Chondrocyte (in vitro differentiated cells): ENCODE measurements at places on chromosomes 12 and 14.
A peak's percentile ranks its signal among the peaks of the same experiment; 100 is the strongest.

DNA sequence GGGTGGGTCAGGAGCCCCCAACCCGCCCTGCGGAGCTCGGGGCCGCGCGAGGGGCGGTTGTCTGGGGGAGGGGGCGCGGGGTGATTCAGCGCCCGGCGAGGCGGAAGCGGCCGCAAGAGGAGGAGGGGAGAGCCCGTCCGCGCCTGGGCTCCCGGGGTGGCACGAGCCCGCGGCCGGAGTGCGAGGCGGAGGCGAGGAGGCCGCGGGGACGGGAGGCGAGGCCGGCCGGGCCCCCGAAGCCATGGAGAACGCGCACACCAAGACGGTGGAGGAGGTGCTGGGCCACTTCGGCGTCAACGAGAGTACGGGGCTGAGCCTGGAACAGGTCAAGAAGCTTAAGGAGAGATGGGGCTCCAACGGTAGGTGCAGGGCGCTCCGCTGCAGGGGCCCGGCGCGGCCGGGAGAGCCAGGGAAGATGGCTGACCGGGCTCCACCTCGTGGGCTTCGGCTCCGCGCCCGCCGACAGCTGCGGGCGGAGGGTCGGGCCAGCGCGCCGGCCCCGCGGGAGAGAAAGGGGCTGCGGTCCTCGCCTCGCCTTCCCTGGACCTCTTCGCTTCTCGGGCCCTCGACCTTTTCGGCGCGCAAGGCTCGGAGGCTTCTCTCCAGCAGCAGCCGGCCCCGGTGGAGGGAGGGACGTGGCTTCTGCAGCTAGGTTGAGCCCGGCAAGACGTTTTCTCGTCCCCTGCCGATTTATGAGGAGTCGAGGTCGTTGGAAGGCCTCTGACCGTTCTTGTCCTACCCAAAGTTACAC is 677 bp downstream of the ATP2A2 start:
- no peak for DNase-seq

DNA sequence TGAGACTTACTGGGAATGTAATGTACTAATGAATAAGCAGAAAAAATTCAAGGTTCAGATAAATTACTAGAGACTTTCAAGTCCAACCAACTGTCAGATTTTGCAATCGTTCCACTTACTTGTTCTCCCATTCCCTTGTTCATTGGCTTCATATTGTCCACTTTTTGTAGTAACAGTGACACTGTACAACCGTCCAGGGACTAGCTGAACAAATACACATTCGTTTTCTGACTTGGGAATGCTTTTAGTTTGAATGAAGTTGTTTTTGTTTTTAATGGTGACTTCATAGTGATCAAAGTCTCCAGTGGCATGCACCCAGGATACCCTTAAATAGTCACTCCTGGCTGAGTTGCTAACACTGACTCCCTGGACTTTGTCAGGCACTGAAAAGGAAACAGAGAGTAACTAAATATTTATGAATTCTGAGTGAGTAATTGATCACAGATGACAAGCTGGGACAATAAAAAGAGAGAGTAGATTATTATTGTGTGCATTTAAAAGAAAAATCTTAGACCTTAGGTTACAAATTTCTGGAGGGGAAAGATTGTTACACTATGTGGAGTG is 65.4 kb downstream of the PTPRB start:
- DNase-seq, result no peak

GRCh38 chr12:130465046-130465445 is 127.4 kb downstream of the PIWIL1 start:
- DNase-seq, result peak; percentile 74

- no peak for DNase-seq
These were observed 12.9 kb downstream of the ELK3 start for GRCh38 chr12:96206936-96207662.

DNA sequence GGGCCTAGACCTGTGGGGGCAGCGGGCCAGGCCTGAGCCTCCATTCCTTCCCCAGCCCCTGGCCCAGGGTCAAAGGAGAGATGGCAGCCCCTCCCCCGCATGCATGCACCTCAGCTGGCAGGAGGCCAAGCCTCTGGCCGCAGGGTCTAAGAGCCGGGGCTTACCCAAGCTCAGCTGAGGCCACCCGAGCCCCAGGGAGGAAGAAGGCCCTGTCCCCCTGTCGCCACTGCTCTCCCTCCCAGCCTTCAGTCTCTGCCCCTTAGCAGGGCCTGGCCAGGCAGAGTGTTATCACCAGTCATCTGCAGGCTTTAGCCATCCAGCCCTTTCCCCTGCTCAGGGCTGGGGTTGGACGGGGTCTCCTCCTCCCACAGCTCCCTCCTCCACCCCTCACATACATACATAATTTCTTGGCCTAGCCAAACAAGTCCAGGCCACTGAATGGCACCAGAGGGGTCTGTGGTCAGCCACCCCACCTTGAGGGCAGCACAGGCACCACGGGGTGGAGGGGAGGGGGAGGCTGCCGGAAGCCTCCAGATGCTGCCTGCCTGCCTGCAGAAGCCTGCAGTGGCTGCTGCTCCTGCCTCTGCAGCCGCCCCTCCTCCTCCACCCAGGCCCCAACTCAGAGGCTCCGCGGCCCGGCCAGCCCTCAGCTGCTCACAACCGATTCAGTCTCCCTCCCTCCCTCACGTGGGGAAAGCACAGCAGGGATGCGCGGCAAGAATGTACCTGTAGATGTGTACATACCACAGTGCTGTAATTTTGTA is 22.8 kb downstream of the RAB35 start:
- DNase-seq, result peak; percentile 86

GRCh38 chr12:104454997-104455396 is 1.8 kb upstream of the CHST11 start:
- no peak for DNase-seq

GRCh38 chr14:31090883-31091764 is 64.9 kb upstream of the STRN3 start:
- no peak for DNase-seq

DNA sequence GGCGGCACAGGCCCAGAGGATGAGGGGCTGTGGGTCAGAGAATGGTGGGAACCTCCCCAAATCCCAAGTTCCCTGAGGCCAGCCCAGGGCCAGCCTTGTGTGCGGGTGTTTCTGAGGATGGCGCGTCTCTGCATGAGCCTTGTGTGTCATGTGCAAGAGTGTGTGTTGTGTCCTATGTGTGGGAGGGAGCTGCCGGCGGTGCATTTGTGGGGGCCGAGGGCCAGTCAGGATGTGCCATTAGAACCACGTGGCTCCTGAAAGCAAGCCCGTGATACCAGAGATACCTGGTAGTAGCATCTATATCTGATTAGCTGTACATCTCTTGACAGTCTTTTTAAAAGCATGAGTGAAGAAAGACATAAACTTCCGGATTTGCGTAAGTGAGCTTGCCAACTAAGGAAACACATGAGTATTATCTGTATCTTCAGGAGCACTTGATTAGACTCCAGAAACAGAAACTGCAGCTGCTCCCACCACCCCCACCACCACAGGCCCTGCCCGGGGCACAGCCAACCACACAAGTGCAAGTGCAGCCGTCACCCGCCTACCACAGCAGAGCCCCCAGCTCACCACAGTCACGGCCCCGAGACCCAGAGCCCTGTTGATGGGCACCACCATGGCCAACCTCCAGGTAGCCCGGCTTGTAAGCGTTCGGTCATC is 19.2 kb downstream of the DDX51 start:
- no peak for DNase-seq

DNA sequence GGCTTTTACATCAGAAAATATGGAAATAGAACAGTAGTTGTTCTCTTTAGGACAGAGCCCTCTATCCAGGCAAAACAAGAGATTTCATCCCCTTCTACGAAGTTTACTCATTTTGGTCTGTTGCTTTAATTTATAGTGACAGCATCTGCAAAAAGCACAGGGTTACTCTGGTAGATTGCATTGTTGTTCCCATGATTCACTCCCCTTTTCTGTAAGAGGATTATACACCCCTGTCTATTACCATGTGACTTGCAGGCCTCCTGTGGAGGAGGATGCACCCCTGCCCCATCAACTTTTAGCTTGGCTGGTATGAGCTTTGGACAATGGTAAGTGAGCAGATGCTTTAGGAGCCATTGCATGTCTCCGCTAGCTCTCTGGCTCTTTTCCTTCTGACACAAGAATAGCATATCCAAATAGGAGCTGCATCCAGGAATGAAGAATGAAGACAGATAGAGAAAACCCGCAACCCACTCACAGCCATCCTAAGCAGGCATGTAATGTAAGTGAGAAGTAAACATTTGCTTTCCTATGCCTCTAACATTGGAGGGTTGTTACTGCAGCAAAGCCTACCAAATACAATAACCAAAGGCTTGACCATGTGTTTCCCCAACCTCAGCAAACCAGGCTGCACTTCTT is 304.2 kb downstream of the AKAP6 start:
- DNase-seq, result no peak

GRCh38 chr14:57482120-57482519 is 11.5 kb downstream of the CCDC198 start:
- DNase-seq, result no peak

DNA sequence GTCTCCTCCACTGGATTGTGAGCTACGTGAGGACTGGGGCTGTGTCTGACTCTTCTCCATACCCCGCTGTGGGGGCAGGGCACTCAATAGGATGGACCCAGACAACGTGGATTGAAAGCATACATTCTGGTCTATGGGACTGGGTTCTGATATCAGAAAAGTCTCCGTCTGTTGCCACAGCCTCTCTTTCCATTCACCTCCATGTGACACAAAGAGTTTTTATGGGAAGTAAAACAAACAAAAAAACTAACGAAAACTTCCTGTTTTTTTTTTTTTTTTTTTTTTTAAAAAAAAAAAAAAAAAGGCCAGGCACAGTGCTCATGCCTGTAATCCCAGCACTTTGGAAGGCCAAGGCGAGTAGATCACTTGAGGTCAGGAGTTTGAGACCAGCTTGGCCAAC is 44.7 kb downstream of the SLC8A3 start:
- no peak for DNase-seq

DNA sequence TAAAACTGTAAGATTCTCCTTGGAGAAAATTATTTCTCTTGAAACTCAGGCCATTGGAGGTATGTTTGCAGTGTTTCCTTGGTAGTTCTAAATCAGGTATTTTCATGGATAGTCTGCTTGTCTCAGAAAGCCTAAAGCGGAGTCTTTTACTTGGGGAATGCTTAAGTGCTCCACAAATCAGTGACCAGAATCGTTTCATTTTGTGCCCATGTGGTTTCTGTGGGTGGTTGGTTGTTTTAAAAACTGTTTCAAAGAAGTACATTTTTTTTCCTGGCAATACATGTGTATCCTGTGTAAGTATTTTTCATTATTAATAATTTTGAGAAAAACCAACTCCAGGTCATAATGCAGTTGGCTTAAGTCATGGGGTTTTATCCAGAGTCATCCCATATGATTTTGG is 33.6 kb downstream of the CCDC91 start:
- DNase-seq, result no peak

GRCh38 chr14:72610831-72611200 is 283.1 kb downstream of the DPF3 start:
- no peak for DNase-seq

DNA sequence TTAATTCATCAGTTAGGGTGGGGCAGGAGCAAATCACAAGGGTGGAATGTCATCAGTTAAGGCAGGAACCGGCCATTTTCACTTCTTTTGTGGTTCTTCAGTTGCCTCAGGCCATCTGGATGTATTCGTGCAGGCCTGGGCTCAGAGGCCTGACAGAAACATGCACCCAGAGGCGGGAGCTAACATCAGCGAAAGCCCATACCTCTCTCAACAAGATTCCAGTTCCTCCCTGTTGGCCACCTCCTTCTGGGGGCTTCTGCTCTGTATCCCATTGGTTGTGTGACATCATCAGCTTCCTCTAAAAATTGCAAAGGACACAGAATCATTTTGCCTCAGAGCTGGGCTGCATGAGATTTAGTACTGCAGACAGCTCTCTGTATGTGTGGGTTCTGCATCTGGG is 134.3 kb downstream of the ZNF664 start:
- DNase-seq, result no peak

- DNase-seq, result no peak
These were observed 120.5 kb upstream of the DDHD1 start for GRCh38 chr14:53273671-53274072.
